ENCODE measurements at places on chromosomes 16 and 17.

DNA sequence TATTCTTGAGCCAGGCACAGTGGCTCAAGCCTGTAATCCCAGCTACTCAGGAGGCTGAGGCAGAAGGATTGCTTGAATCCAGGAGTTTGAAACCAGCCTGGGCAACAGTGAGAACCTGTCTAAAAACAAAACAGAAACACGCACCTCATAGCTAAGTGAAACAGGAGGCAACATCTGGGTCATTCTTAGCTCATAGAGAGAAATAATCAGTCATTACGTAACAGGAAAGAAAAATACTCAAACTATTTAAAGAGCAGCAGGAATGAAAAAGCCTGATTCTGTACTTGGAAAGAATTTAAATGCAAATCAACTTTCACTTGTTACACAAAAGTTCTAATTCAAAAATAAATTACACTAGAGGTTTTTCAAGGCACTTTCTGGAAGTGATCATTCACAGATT is 17.2 kb downstream of the CHCT1 start:
- no peak for DNase-seq

DNA sequence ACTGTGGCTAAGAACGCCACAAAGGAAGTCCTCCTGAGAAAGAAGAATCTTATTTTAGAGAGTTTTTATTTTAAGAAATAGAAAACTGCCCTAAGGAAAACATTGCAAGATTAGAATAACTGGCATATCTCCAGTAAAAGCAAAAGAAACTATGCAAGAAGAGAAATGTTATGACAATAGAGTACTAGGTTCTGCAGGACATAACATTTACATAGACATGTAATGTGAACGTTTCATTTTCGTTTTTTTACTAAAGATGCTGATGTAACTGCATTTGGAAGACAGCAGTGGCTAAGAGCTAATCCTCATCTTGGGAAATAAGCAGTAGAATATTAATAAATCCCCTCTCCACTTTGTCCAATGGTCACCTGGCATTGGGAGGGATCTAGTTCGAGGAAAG is 7.8 kb upstream of the ASGR2 start:
- no peak for DNase-seq

GRCh38 chr16:12881740-12882139 is 19.7 kb upstream of the SHISA9 start:
- no peak for DNase-seq

- DNase-seq, result no peak
Observed at GRCh38 chr17:54899201-54899600, 1.5 kb upstream of the TOM1L1 start.

DNA sequence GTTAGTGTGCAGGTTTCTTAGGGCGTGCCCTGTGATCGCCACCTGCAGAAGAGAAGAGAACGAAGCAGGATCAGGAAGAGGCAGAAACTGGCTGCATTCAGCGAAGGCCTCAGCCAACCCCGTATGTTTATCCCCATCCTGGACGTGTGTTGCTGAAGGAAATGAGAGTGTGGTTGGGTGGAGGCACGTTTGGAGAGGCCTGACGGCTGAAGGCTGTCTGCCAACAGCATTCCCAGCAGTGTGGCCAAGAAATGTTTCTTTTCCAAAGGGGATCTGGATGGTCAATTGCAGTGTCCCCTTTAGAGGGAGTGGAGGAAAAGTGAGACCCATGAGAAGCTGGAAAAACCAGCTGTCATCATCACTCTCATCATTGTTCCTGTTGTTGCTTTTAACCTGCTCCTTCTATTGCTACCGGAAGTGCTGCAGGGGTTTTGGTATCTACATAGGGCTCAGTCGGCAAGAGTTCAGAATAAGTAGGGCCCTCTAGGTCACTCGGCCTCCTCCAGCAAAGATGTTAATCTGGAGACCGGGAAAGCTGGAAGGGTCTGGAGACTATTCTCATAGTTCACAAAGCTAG is 46.5 kb upstream of the SLC47A1 start:
- DNase-seq, result no peak

- peak; percentile 65 for DNase-seq
Observed at GRCh38 chr17:7436556-7437368, 1.5 kb downstream of the TMEM102 start.

- DNase-seq, result no peak
Observed at GRCh38 chr17:76120658-76121008, 17.0 kb upstream of the EXOC7 start.

DNA sequence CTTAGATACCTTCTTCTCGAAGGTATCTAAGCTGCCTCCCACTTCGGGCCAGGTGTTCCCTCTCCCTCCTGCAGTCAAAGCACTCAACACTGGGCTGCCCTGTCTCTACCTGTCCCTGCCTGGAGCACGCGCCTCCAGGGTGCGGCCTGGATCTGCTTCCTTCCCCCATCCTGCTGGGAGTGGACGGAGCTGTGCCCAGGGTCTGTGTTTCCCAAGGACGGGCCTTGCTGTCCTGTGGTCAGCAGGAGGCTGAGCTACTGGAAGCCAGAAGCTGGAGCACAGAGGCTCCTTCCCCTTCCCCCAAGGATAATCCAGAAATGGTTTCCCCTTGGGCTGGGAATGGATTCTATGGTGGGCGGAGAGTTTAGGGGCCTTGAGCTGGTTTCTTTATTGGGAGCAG is 16.7 kb downstream of the LLGL2 start:
- no peak for DNase-seq

Measured in effector memory CD4-positive, alpha-beta T cell (primary cell).